8988T (cell line): ENCODE measurements at places on chromosomes 7 and 10.

DNA sequence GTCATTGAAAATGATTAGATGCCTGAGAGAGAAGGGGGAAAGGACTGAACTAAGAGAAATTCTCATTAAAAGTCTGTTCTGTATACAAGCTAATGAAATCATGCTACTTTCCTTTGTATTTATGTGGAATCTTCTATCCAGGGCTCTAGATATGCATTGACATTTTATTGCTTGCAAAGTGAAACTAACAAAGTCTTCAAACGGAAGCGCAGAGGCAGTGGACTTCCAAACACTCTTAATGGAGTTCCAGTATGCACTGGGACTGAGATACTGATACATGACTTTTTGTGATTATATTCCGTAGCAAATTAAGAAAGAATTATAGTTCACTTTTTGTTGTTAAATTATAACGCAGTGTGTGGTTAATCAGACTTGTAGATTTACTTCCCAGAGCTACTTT lies 166.8 kb upstream of the TBX20 start:
- DNase-seq: no peak

DNA sequence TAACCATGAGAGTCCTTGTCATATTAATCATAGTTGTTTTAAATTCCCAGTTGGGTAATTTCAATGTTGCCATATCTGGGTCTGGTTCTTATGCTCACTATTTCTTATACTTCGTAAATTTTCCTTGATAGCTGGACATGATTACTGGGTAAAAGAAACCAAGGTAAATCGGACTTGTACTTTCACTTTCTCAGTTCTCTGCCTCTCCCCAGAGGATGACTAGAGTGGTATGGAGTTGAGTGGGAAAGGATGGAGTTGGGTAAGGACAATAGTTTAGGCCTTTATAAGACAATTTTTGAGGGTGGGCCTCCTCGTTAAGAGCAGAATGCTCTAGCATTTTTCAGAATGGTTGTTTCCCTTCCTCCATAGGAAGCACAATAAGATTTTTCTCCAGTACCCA lies 106.1 kb downstream of the CRPPA start:
- DNase-seq: no peak

DNA sequence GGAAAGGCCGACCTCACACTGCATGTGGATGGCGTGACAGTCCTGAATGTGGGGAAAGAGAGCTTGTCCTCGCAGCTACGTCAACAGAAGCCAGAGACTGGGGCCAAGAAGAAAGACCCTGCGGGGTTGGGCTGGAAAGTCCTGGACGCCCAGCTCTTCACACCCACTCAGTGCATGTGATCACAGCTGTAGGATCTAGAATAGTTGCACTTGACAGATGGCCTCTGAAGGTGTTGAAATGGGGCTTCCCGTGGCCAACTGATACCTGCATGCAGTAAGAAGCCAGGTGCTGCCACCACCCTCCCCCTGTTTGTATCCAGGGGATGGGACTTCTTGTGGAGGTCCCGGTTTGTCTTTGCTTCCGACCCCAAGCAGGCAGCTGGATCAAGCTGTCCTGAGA lies 34.1 kb upstream of the OCM2 start:
- no peak for DNase-seq

- no peak for DNase-seq
These were observed 19.2 kb upstream of the GRB10 start for GRCh38 chr7:50801907-50802306.

GRCh38 chr7:78326876-78327275 lies 528.3 kb downstream of the PHTF2 start:
- DNase-seq: no peak

GRCh38 chr10:125363791-125364190 lies 203.4 kb upstream of the CTBP2 start:
- no peak for DNase-seq

DNA sequence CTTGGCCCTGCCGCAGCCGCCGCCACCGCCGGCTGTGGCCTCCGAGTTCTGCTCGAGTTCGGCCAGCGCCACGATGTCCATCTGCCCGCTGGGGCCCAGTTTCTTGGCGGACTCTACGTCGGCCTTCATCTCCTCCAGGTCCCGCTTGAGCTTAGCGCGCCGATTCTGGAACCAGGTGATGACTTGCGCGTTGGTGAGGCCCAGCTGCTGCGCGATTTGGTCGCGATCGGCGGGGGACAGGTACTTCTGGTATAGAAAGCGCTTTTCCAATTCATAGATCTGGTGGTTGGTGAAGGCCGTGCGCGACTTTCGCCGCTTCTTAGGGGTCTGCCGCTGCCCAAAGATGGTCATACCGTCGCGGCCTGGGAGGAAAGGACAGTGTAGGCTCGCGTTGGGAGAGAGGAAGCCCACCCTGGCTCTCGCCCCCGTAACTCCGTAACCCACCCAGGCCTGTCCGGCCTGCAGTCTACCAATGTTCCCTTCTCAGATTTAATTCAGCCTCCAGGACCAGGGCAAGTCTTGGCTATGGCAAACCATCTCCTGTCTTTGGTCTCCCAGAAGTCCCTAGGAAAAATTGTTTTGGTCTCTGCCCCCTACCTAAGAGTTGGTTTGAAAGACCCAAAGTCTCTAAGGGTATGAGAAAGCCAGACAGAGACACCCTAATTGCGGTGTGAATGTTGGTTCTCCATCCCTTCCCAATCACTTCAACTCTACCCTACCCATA lies 1.7 kb downstream of the LBX1 start:
- no peak for DNase-seq

GRCh38 chr7:29957521-29958310 lies 31.9 kb downstream of the SCRN1 start:
- no peak for DNase-seq

DNA sequence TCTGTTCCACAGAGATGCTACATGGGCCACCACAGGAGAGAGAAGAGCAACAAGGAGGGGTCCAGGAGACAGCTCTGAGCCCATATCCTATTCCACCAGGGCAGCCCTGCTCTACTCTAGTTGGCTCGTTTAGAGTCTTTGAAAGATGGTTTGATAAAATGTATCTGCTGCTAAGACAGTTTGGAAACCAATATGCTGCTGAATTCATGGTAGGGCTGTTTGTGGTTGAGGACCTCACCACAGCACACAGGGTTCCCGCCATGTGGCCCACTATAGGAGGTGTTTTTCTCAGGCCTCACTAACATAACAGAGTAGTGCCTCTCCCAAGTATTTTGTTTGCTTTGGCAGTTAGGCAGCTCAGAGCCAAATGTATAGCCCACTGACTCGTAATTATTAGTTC lies 35.8 kb upstream of the ZC3HAV1L start:
- DNase-seq: no peak

DNA sequence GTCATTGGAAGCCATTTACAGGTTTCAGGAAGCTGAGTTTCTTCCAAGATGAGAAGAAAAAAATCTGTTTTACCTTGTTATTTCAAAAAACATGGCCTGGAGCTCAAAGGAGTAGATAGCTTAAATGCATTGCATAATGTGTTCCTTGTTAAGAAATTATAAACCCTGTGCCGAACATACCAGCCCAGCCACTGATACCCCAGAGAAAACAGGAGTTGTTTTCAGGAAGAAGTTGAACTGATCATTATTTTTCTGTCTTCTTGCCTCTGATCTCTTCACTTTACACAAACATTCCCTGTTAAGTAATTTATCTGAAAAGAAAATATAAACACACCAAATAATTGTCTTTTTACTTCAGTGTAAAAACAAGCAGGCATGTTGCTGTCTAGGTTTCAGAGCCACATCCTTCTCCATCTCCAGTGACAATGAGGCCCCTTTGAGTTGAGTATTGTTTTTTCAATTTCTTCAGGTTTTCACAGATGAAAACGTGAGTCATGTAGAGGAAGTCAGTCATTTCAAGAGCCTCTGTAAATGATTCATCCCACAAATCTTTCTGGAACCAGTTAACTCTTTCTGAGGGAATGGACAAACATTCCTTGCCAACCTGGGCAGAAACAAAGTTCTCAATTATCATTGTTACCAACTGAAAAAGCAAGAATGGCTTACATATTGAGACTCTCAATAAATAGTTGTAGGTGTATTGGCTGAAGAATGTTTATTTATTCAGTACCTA lies 244.2 kb downstream of the IPMK start:
- DNase-seq: peak; percentile 9

- no peak for DNase-seq
These were observed 122.8 kb downstream of the BAMBI start for GRCh38 chr10:28800144-28800543.

- DNase-seq: no peak
These were observed 131.3 kb upstream of the ASAH2 start for GRCh38 chr10:50382576-50383023.
